ENCODE measurements at places on chromosomes 1 and 21.

DNA sequence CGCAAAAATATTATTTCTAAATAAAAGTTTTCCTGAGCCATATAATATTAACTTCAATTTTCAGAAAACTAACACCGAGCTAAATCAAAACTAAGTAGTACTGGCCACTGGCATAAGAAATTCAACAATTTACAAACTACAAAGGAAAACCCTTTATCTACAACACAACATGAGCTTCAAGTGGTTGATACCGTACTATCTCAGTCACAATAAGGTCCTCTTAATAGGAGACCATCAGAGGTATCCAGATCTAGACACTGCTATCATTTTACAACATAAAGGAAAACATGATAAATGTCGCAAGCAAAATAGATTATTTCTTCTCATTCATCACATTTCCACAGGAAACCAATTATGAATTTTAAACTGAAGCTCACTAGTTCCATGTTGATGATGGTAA lies 39.5 kb downstream of the GATAD2B start:
- no peak for DNase-seq

DNA sequence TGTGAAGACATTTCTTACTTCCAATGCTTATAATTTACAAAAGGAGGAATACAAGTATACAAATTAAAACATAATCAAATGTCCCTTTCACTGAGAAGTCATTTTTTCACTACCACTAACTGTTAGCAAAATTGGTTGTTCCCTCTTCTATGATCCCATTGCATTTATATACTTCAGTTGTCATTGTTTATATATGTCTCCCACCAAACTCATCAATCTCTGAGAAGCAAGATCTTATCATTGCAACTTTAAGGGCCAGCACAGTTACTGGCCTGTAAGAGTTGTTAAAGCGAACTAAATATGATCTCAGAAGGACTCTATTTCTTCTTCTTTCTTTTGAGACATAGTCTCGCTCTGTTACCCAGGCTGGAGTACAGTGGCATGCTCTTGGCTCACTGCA lies 223.3 kb upstream of the DMRTA2 start:
- no peak for DNase-seq

DNA sequence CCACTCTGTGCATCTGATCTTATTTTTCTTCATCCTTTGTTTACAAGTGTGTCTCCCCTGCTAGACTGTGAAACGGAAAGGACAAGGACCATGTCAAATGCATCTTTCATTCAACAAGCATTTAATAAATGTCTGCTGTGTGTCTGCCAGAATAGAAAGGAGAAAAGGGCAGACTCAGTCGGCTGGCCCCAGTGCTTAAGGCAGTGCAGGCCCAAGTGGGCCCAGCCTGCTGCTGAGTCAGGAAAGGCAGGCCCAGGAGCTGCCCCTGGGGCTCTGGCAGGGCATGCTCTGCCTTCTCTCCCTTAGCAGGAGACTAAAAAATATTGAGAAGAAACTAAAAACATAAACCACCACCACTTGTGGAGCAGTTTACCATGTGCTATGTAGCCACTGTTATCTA lies 38.1 kb downstream of the PLEKHA6 start:
- no peak for DNase-seq

DNA sequence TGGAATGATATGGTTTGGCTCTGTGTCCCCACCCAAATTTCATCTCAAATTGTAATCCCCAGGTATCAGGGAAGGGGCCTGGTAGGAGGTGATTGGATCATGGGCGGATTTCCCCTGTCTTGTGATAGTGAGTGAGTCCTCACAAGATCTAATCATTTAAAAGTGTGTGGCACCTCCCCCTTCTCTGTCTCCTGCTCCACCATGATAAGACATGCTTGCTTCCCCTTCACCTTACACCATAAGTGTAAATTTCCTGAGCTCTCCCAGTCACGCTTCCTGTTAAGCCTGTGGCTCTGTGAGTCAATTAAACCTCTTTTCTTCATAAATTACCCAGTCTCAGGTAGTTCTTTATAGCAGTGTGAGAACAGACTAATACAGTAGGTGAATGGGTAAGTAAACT lies 109.3 kb downstream of the DMRTB1 start:
- DNase-seq, result no peak

GRCh38 chr1:1565340-1565739 lies 9.3 kb downstream of the SSU72 start:
- no peak for DNase-seq

DNA sequence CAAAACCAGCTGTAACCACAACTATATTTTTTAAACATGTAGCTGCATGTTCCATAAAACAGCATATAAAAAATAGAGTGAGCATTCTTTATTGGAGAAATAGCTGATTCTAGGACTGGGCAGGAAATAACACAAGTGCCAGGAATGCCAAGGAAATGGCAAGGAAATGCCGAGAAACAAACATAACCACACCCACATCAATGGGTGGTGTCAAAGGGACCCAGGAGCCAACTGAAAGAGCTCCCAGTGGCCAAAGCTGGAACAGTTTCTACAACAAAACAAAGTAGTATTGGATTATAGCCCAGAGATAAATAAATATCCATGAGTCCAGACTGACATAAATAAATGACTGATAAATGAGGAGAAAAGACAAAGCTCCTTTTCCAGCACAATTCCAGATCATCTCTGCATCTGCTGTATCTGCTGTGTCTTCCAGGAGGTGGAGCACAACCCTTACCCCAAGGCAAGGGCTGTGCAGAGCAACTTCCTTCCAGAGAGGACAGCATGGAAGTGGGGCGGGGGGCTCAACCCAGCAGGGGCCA lies 28.1 kb downstream of the ADARB1 start:
- DNase-seq, result no peak

- DNase-seq, result no peak
Measured at GRCh38 chr1:57162607-57163261, 196.9 kb upstream of the C8B start.

- no peak for DNase-seq
Measured at GRCh38 chr1:197268012-197268411, at the start of gene CRB1. Gene CRB1 (plus strand): TSS chr1:197268252. CDS start chr1:197268413, 161 bp downstream.

GRCh38 chr21:41112740-41113692 lies 54.9 kb upstream of the BACE2 start:
- DNase-seq, result no peak

GRCh38 chr1:21779613-21780521 lies 3.1 kb downstream of the USP48 start:
- DNase-seq, result peak; percentile 48

DNA sequence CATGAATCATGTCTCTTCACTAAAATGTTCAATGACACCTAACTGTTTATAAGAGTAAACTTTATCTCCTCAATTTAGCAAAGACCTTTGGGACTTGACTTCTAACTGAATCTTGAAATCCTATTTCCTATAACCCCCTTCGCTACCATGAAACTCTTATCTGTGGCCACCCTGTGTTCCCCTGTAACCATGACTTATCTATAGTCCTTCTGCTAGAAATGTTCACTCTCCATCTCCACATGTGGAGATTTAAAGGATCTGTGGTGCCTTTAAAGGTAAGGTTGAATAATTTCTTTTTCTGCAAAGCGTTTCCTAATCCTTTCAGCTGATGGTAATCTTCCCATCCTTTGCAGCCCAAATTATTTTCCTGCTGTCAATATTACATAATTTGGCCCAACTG lies 436.3 kb upstream of the RUNX1 start:
- no peak for DNase-seq

GRCh38 chr1:43978264-43978550 lies 803 bp upstream of the B4GALT2 start:
- no peak for DNase-seq

DNA sequence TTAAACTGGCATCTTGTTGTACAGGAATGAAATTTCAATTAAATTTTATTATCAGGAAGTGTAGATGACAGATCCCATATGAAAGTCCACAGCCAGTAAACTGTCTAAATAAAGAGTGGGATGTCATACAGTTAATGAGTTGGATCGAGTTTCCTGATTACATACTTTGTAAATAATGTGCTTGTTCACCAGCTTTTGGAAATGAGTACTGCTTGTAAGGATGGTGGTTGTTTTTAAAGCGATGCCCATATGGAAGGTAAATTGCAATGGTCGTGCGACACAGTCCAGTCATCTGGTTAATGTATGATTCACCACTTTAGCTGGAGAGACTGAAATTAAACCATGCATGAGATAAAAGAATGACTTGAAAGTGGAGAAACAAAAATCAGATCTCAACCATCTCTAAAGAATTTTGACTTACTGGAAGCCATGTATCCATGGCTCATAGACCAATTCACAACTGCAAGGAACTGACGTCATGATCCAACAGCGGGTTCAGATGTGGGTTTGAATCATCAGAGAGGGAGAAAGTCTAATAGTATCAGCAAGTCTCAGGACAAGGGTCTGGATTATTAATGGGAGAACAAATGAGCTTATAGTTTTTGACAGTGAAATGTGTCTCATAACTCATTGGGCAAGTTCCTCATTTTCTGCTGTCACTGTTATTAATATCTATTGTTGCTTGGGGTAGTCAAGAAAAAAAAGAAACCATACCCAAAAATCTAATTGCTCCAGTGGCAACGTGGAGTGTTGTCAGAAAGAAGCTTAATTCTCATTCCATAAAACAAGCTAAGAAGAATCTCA lies 49.0 kb downstream of the MAP10 start:
- no peak for DNase-seq

GRCh38 chr1:204241050-204241449 lies 27.3 kb upstream of the GOLT1A start:
- DNase-seq, result no peak

DNA sequence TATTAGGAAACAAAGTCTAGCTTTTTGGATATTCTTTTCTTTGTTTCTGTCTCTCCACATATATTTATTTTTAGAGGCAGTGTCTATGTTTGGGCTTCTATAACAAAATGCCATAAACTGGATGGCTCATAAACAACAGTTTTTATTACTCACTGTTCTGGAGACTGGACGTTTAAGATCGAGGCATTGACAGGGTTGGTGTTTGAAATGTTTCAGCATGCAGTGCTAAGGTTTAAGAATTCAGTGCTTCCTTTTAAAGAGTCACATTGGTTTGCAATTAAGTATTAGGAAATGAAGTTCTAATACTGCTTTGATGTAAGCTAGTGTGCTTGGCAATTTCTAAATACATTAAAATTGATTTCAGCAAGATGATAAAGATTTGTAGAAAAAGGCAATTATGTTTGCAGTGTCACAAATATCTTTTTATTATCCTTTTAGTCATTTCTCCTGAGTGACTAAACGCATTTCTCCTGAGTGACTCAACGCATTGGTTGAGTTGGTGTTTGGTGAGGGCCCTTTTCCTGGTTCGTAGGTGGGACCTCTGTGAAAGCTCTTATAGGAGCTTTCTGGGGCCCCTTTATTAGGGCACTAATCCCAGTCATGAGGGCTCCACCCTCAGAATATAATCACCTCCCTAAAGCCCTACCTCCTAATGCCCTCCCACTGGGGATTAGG lies 317.0 kb downstream of the USP25 start:
- no peak for DNase-seq

- DNase-seq, result no peak
Measured at GRCh38 chr1:230747127-230747730, at the start of gene CAPN9. Gene CAPN9 (plus strand): TSS chr1:230747388. CDS start chr1:230747497, 109 bp downstream.

DNA sequence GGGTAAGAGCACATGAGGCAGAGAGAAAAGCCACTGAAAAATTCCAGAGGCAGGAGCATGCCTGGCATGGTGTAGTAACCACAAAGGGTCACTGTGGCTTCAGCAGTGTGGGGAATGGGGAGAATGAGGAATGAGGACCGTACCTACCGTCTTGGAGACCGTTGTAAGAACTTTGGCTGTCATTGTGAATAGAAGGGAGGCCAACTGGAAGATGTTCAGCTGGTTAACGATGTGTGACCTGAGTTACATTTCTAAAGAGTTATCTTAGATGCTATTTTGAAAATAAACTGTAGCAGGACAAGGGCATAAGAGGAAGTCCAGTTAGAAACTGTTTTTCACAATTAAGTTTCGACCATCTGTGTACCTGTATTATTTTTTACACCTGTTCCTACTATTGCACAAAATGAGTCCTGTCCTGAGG lies 365.5 kb upstream of the SGIP1 start:
- DNase-seq, result no peak

- peak; percentile 53 for DNase-seq
Measured at GRCh38 chr1:39105841-39106765, 80.0 kb downstream of the NDUFS5 start.

DNA sequence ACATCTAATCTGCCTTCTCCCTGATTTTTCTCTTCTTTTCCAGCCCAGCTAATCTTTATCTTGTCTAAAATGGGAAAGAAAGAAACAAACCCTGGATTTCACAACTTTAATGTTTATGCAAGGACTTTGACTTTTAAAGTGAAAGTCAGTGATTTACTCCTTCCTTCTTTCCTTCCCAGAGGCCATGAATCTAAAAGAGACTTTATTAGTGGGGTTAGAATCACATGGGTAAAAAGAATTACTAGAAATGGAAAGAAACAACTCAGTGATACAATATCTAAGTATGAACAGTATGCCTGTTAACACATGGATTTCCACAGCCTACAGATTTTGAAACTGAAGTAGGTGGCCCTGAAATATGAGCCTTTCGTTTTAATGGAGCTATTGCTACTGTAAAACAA lies 59.8 kb upstream of the KCNK2 start:
- DNase-seq, result no peak

- DNase-seq, result no peak
Measured at GRCh38 chr1:15943328-15943991, 32.4 kb downstream of the ZBTB17 start.

DNA sequence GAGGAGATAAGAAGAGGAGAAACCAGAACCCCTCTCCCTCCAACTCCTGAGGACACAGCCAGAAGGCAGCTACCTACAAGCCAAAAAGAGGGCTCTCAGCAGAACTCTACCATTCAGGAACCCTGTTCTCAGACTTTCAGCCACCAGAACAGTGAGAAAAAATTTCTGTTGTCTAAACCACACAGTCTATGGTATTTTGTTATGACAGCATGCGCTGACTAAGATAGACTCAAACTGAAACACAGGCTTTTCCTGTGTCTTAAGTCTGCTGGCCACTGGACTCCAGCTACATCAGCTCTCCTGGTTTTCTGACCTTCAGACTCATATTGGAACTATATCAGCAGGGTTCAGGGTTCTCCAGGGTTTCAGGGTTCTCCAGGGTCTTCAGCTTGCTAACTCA lies 126.5 kb upstream of the TNFSF4 start:
- DNase-seq, result no peak

GRCh38 chr1:55481634-55482033 lies 266.5 kb upstream of the USP24 start:
- DNase-seq, result no peak

DNA sequence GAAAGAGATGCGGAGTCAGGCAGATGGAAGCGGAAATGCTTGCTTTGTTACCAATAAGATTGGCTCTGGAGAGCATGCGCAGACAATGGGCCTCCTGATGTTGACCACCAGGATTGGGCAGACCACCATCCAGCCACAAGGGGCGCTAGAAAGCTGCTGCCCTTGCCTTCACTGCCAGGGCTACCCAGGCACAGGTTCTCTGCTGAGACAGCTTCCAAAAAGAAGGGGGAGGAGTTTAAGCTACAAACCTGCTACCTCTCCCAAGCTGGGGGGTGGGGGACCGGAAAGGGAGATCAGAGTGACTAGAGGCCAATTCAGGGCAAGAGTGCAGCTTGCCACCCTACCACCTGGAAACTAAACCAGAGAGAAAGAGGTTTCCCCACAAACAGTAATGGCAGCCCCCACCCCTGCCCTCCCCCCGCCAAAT lies 369.7 kb downstream of the RRAGC start:
- peak; percentile 71 for DNase-seq
